Fibroblast of pulmonary artery (primary cell): ENCODE measurements at places on chromosomes 7 and 10.

DNA sequence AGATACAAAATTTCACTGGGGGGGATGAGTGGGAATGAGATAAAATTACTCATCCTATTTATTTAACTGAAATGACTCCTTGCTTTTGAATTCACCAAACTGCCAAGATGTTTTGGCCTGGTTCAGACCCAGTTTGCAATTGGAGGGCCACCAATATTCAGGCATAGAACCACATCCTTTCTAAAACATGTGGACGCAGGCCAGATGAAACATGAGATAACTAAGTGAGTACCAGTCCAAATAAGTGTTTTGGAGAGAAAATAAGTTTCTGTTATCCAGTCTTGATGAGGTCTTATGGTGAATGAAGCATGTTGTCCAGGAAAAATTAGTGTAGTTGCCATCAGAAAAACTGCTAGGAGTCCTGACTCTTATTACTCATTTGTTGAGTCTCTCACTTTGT, 36.3 kb upstream of the PDK4 start:
- DNase-seq, result peak; percentile 27

GRCh38 chr7:129502708-129503685, 666 bp downstream of the SMKR1 start:
- DNase-seq, result no peak

DNA sequence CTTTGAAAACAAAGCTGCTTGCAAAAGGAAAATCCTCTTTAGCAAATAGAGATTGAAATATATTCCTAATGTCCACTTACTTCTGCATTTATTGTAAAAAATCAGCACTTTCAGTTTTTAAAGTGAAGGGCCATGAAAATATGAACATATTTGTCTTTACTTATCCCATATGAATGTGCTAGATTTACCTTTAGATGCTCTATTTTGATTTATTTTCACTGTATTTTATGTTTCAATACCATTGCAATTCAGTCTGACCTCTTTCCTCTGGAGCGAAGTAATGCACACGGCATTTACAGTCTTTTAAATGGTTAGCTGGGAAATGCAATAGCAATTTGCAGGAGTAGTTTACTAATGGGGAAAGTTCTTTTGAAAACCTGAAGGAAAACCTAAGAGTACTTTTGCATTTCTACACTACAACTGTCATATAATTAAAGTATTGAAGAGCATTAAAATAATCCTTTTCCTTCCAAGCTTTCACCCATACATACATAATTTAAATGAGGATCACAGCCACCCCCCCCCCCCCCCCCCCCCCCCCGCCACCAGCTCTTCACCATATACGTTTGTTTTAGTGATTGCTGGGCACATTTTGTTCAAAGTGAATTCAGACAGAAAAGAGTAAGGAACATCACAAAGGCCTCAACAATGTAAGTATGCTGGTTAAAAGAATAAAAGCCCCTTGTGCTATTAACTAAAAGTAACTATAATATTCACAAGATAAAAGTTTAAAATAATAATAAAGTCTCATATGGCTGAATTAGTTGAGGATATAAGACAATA, 3.5 kb downstream of the SKIDA1 start:
- no peak for DNase-seq

GRCh38 chr10:895324-895723, 36.2 kb downstream of the LARP4B start:
- no peak for DNase-seq

GRCh38 chr10:3623746-3624145, 161.3 kb downstream of the KLF6 start:
- DNase-seq, result peak; percentile 81

GRCh38 chr10:78537018-78537417, 503.4 kb downstream of the RPS24 start:
- no peak for DNase-seq

- DNase-seq, result no peak
Measured at GRCh38 chr7:27065709-27066108, 30.1 kb downstream of the HOXA1 start.

DNA sequence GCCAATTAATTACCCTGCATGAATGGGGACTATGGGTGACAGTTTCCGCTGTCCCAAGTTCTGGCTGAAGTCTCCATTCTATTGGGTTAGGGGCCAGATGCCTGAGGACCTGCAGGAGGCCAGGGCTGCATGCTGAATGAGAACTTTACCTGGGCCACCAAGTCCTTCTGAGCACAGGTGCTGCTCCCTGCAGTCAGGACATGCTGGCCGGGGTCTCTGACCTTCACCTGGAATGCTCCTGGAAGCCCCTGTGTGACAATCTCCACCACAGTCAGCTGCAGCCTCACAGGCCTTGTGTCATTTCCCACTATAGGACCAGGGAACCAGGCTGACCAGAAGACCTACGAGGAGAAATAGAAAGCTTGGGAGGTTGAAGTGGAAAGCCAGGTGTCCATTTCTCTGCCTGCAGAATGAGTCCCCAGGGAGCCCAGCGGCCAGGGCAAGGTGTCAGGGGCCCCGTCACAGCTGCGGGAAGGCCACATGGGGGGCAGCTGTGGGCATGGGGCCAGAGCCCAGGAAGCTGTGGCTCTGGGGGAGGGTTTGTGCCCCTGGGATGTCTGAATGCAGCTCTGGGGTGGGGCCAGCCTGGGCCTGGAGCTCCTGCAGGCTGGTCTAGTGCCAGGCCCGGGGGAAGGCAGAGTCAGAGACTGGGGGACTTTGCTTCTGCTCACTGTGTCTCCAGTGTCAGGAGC, 5.6 kb upstream of the GIMAP8 start:
- no peak for DNase-seq

DNA sequence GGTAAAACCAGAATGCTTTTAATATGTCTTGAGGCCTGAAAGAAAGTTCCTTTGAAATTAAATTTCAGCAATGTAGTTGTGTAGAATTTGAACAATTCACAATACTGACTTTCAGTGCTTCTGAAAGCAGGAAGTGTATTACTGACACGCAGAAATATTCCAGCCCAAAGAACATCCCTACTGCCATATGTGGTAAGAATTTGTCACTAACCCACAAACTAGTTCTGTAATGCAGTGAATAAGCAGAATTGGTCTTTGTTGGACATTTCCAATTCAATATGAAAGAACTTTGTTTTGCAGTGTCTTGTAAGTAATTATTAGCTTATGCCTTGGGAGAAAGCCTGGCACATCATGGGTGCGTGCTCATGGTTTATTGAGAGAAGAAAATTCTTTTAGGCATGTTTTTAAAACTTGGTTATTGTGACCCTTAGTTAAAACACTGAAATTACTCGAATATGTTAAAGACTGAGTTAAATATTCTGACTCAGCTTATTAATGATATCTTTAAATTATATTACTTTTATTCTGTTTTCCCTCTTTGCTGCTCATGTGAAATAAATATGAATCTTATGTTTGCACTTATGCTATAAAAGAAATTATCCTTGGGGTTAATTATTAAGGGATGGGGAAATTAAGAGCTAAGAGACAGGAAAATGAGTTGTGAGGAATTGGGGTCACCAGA, 33.4 kb downstream of the PTPN12 start:
- DNase-seq, result peak; percentile 79

DNA sequence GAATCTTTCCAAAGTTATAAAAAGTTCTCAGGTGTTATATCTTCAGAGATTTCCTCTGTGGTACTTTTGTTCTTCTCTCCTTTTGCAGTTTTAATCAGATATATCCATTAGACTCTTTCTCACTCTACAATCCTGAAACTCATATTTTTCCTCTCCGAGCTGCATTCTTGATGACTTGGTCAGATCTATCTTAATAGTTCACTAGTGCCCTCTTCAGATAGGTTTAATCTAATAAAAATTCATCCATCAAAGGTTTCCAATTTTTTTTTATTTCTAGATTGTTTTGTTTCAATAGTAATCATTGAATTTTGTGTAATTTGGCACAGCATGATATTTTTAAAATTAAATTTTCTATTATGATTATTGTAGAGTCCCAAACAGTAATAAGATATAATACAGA, 21.8 kb upstream of the DGKB start:
- peak; percentile 43 for DNase-seq

DNA sequence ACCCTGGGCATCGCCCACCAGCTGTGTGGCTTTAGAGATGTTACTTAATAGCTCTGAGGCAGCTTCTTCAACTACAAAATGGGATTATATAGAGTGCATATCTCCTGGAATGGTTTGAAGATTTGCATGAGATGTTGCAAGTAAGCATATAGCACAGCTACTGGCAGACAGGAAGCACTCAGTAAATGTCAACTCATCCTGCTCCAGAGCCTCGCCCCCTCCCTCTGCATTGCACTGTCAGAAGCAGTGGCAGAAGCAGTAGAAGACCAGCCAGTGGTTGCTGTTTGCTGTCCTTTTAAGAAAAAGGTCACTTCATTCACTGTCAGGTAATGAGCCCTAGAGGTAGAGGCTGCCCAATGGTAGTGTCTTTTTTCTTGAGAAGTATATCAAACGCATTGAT, 180.0 kb upstream of the GHITM start:
- no peak for DNase-seq

DNA sequence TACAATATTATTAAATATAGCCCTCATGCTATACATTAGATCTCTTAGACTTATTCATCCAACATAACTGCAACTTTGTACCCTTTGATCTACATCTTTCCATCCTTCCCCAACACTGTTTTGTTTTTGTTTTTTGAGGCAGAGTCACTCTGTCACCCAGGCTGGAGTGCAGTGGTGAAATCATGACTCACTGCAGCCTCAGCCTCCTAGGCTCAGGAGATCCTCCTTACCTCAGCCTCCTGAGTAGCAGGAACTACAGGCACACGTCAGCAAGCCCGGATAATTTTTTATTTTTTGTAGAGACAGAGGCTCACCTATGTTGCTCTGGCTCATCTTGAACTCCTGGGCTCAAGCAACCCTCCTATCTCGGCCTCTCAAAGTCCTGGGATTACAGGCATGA, 53.3 kb downstream of the NT5C2 start:
- no peak for DNase-seq

GRCh38 chr10:124625831-124626238, 118.3 kb downstream of the FAM53B start:
- DNase-seq, result no peak

- DNase-seq, result no peak
Measured at GRCh38 chr10:77698267-77698931, 60.8 kb upstream of the KCNMA1 start.

DNA sequence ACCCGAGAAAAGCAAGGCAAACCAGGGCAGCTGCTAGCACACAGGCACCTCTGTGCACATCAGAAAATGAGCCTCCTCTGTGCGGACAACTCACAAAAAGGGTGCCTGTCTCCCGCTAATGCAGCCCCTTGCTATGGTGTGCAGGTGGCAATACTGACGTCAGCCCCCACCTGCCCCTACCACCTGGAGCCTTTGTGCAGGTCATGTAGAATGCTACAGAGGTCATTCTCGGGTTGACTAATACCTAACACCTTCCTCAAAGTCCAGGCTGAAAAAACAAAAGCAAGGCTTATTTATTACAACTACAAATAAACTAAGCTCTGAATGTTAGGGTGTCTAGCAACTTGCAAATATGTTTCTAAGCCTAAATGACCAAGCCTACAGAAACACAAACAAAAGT, 13.9 kb downstream of the PIP4K2A start:
- DNase-seq, result no peak

GRCh38 chr7:35694161-35694783, 663 bp downstream of the HERPUD2 start:
- DNase-seq, result no peak

DNA sequence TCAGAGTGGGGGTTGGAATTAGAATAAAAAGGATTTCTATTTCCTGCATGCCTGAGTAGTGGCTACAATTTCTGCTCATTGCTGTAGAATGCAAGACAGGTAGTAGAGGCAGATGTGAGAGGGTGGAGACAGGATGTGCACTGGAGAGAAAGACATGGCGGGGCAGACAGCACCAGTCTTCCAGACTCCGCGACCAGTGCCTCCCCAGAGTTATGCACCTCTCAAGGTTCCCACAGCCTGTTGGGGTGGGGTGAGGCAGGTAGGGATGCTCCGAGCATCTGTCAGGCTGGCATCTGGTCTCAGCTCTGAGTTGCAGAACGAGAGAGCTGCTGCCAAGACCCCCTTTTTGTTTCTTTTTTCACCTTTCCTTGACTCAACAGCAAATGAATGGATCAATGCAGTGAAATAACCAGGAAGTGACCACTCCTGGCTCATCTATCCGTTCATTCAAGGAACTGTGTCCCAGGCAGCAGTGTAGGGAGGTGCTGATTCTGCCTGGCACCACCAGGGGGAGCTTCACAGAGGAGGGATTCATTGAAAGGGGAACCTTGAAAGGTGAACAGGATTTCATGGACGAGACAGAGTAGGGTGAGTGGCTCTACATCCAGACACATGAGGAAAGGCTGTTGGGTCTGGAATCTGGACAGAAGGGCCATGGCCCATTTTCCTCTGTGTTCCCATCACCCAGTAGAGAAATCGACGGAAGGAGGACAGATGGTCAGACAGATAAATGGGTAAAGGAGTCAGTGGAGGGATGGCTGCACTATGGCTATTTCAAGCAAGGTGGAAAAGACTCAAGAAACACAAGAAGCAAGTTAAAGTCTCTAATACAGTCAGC, 17.2 kb upstream of the SLC18A3 start:
- DNase-seq, result peak; percentile 72

DNA sequence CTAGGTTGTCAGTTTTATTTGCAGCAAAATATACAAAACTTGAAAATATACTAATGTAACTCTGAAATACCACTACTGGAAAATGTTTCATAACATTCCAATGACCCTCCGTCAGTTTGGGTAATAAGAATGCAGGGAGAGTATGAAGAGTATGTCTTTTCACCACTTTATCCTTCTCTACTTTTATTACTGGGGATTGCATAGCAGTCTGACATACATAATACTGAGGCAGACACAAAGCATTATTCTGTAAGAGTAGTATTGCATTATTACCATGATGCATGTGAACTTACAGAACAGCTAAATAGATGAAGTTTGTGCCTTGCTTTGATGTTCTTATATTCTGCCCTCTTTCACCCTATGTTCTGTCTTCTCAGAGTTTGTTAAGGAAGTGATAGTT, 151.8 kb upstream of the TPK1 start:
- DNase-seq, result no peak

- DNase-seq, result peak; percentile 43
Measured at GRCh38 chr10:44723619-44724325, 187.4 kb upstream of the TMEM72 start.

DNA sequence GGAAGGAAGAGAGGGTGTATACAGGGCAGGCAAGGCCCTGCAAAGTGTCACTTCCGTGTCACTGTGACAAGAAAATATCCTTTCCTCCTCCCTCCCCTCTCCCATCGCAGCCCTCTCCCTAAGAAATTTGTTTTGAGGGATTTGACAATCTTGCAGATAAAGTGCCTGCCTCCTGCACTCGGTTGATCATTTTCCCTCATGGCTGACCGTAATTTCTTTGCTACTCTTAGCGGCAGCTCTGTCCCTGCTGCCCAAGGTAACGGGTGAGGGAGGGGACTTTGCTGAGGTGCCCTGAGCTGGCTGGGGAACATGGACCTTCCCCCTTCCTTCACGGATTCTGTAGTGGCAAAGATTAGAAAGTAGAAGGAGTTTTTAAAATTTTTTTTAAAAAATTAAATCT, 179.1 kb downstream of the TCF7L2 start:
- DNase-seq, result no peak

DNA sequence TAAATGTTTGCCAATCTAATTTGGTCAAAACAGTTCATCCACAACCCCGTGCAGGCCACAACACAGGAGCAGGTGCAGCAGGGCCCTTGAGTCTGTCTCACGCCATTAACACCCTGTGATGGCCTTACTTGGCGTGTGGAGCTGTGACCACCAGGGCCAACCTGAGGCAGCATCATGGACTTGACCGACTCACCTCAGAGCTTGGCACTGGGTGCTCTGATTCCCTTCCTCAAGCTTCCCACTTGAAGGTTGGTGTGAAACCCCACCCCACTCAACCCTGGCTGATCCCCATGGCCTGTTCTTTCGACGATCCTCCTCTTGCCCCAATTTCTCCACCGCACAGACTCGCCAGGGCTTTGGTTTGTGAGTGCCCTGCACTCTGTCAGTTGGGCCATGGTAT, 623.1 kb downstream of the PTPRN2 start:
- no peak for DNase-seq
